Thymus (tissue), 14 donors: ENCODE measurements at places on chromosomes 5 and 9.

GRCh38 chr5:116652903-116653302 lies 78.3 kb upstream of the SEMA6A start:
- no peak for DNase-seq

- DNase-seq, result no peak
These were observed 32.2 kb downstream of the EXD3 start for GRCh38 chr9:137390553-137391410.

DNA sequence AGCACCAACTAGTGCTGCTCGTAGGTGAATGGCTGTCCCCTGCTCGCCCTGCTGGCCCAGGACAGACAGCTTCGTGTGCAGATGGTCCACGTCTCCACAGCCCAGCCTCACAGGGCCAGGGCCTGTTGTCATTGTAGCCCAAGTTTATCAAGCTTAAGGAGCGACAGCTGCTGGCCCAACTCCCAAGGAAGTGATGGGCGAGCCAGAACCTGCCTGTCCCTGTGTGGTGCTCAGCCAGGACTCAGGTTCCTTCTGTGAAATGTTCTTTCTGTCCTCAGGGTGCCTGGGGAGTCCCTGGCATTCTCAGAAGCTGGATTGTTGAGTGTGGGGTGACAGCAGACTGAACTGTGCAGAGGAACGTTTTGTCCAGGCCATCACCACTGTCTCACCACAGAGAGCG lies 16.4 kb downstream of the TRIP13 start:
- no peak for DNase-seq

- no peak for DNase-seq
These were observed 11.4 kb upstream of the SYNPO start for GRCh38 chr5:150628936-150629485.

DNA sequence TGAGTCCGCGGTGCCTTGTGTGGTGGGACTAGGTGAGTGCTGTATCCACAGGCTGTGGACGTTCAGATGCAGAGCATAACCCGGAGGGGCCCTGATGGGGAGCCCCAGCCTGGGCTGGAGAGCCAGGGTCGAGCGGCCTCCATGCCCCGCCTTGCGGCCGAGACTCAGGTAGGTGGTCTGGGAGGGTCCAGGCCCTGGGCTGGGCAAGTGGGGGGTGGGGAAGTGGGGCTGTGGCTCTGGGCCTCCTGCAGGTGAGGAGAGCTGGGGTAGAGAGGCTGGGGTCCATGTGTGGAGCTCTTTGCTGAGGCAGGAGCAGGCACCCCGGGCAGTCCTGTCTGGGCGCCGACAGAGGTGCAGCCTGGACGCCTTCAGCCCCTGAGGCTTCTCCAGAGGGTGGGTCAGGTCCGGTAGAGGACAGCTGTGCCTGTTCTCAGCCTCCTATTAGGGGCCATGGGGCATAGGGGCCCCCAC lies 241.1 kb downstream of the CACNA1B start:
- DNase-seq, result no peak

GRCh38 chr5:93717162-93717561 lies 24.2 kb downstream of the POU5F2 start:
- no peak for DNase-seq

DNA sequence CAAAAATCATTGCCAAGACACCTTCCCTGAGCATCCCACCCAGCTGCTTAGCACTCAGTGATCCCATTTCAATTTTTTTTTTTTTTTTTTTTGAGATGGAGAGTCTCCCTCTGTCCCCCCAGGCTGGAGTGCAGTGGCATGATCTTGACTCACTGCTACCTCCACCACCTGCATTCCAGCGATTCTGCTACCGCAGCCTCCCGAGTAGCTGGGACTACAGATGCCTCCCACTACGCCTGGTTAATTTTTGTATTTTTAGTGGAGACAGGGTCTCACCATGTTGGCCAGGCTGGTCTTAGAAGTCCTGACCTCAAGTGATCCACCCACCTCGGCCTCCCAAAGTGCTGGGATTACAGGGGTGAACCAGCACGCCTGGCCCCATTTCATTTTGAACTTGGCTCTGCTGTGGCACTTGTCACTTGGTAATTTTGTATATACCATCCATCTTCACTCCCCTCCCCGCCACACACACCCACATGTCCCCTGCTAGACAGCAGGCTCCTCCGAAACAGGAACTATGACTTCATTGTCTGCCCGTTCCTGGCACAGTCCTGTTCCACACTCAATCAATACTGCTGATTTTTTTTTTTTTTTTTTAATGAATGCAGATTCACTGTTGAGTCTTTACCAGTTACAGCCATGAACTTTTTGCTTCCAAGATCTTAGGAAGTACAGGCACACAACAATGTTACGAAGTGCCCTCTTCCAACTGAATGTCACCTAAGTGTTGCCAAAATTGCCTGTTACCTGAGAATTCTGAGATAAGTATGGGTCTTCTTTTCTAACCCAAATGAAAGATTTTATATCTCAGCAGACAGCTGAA lies 17.3 kb upstream of the ZBTB34 start:
- no peak for DNase-seq

DNA sequence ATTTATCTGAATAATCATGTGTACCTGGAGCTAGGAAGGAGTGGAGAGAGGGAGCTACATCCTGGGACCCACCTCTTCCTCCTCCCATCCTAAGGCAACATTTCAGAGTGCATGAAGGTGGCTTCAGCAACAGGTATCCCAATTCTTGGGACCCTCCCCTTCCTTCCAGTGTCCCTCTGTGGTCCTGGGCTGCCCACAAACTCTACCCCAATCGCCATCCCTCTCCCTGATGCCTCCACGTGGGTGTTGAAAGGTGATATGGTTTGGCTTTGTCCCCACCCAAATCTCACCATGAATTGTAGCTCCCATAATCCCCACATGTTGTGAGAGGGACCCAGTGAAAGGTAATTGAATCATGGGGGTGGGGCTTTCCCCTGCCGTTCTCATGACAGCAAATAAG lies 121.4 kb downstream of the MED10 start:
- no peak for DNase-seq

GRCh38 chr9:132732326-132733259 lies 62.3 kb downstream of the GTF3C4 start:
- peak; percentile 2 for DNase-seq

- no peak for DNase-seq
These were observed 5.7 kb downstream of the NOP16 start for GRCh38 chr5:176382721-176383120.

- no peak for DNase-seq
These were observed 170.1 kb downstream of the GADD45G start for GRCh38 chr9:89774858-89775370.

GRCh38 chr9:129478461-129478860 lies 142.4 kb downstream of the C9orf50 start:
- DNase-seq, result no peak

- no peak for DNase-seq
These were observed 245.2 kb downstream of the EFNA5 start for GRCh38 chr5:107425541-107426031.

- DNase-seq, result no peak
These were observed 16.4 kb upstream of the FCN2 start for GRCh38 chr9:134863941-134864820.

DNA sequence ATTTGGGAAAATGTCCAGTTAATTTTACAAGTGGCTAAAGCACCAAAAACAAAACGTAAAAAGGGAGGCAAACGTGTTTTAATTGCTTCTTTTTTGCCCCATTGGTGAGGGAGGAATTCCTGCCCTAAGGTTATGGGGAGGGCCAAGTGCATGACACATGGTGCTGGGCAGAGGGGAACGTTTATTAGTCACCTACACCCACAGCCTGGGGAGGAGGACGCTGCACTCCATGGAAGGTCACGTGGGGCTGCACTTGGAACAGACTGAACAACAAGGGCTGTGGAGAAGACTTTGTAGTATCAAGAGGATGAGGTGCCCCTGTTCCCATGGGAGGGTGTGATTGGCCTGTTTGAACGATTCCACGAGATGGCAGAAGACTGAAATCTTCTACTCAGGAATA lies 13.7 kb upstream of the ADAMTS16 start:
- DNase-seq, result no peak

DNA sequence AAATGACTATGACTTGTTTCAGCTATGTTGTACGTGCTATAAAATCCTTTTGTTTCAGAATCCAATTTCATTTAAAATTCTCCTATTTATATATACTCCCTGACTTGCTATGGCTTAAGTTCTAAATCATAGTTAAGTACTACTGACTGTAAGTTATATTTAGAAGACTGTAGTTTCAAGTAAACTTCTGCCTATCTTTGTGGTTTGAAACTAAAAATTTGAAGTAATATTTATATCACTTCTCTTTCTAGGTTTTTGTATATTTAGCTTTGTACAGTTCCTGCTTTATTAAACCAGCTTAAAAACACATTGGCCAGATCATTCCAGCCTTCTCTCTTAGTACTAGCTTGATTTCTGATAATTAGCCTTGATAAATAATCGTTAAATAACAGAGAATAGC lies 196.3 kb downstream of the MLLT3 start:
- DNase-seq, result no peak

- DNase-seq, result no peak
These were observed 818 bp upstream of the FREM1 start for GRCh38 chr9:14911046-14911445.

DNA sequence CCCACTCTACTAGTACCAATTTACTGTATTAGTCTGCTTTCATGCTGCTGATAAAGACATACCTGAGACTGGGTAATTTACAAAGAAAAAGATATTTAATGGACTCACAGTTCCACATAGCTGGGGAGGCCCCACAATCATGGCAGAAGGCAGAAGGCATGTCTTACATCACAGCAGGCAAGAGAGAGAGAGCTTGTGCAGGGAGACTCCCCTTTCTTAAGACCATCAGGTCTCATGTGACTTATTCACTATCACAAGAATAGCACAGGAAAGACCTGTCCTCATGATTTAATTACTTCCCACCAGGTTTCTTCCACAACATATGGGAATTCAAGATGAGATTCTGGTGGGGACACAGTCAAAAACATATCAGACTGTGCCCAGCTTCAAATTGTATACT lies 11.5 kb downstream of the UGT3A1 start:
- no peak for DNase-seq

DNA sequence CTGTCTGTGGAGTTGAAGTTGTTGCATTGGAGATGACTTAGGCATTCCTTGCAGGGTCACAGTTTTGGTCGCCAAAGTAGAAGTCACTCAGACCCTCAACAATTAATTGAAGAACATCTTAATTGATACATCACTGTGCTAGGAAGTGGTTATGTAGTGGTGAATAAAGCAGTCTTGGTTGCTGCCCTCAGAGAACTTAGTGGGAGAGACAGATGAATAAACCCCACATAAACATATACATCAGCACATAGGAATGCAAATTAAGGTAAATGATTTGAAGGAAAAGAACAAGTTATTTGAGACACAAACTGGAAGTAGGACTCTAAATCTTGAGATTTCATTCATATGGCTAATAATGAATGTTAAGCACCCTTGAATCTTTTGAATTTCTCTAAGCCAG lies 25.7 kb downstream of the FAM174A start:
- no peak for DNase-seq

- no peak for DNase-seq
These were observed 1248.2 kb upstream of the CDH9 start for GRCh38 chr5:28286566-28286965.

DNA sequence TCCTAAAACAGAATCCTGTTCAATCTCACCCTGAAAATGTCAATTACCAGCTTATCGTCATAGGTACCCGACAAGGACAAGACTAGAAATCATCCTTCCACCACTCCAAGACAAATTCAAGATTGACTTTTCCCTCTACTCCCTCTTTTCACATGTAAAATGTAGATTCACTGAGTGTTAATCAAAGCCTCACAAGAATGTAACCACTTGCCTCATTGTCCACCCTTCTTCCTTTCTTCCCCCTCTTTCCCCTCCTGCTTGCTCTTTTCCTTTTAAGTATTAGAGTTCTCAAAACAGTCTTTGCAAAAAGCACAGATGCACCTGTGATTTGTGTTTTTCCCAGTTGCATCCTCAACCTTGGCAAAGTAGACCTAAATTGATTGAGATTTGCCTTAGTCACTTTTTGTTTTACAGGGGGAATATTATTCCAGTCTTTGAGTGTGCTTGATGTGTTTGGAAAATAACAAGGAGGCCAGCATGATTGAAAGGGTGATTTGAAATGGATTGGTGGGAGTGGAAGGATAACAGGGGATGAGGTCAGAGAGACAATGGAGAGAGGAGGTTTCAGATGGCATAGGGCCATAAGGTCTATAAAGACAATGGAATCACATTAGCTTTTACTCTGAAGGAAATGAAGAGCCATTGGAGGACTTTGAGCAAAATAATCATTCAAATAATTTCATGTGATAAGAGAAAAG lies 231.3 kb upstream of the TYRP1 start:
- DNase-seq, result no peak

DNA sequence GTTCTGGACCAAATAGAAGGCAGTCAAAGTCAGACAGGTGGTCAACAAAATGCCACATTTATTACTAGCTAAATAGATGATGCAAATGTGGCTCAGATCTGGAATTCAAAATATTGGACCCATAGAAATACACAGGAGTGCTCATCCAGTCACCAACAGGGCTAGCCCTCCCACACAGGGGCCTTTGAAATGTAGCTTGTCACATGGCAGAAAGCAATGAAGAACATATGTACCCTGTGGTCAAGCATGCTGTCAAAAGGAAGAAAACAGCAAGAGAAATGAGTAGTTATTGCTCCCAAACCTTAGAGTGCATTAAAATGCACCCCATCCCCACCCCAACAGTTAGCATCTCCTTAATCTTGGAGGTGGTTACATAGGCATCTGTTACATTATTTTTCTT lies 20.9 kb upstream of the CCDC112 start:
- no peak for DNase-seq

DNA sequence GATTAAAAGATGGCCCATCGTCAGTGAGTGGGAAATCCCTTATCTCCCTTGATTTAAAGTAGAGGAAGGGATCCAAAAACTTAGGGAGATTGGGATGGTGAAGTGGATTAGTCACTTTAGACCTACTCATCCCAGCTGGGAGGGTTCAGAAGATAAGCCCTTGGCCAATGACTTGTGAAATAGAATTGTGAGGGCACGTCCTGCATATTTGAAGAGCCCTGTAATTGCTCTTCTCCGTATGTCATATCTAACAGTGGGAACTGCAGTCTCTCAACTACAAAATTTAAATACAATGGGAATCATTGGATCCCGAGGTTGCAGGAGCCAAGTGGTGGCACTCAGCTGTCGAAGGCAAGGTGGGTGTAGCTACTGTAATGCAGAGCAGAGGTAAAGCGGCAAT lies 65.4 kb upstream of the C9orf72 start:
- DNase-seq, result no peak

DNA sequence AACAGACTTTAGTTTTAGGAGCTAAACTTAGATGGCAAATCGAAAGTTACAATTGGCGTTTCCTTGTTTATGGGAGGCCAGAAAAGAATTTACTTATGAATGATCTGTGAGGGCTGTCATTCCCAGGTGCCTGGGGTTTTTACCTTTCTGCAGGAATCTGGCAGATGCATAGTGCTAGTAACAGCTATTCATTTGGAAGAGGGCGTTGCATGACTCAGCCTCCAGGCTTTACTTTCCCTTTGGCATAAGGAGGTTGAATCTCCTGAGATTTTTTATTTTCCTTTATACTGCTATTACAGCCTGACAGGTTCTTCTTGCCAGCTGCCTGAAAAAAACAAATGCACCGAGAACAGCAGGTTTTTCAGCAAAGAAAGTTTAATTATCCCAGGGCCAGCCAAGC lies 30.0 kb downstream of the CARD6 start:
- no peak for DNase-seq
